ENCODE measurements at places on chromosomes 3 and 15.
A peak's percentile ranks its signal among the peaks of the same experiment; 100 is the strongest.

- no peak for DNase-seq
Measured at GRCh38 chr3:65703026-65703425, 335.7 kb downstream of the MAGI1 start.

- no peak for DNase-seq
Measured at GRCh38 chr3:154060238-154061000, 60.8 kb upstream of the ARHGEF26 start.

GRCh38 chr3:126668450-126669401, 13.8 kb upstream of the TXNRD3 start:
- no peak for DNase-seq

- no peak for DNase-seq
Measured at GRCh38 chr15:48147358-48147757, 26.6 kb downstream of the SLC24A5 start.

DNA sequence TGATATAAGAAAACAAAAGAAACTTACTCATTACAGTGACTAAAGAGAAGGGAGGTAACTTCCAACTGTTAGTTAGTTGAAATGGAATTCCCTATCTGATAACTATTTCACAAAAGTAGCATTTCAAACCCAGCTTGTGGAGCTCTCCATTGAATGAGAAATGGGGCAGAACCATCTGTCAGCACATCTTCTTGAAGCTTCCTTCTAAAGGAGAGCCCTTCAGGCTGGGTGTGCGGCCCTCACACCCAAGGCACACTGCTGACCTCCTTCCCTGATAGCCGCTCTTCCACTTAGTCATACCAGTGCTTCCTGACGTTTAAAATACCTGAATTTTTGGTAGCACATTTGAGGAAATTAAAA, 28.1 kb upstream of the VEPH1 start:
- DNase-seq: no peak

DNA sequence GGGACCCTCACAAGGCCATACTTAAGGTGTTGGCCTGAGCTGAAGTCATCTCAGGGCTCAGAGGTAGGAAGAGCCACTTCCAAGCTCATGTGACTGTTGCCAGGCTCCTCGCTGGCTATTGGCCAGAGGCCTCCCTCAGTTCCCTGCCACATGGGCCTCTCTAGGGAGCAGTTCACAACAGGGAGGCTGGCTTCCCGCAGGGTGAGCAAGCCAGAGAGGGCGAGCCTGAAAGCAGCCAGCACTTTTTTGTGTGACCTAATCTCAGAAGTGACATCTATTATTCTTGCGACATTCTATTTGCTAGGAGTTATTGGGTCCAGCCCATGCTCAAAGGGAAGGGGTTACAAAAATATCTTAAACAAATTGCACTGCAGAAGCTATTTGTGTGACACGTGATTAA, 201.4 kb downstream of the SSR3 start:
- DNase-seq: no peak

GRCh38 chr3:31653464-31653863, 120.7 kb downstream of the STT3B start:
- DNase-seq: no peak

GRCh38 chr3:177401375-177401774, 204.1 kb upstream of the TBL1XR1 start:
- DNase-seq: no peak

- DNase-seq: no peak
Measured at GRCh38 chr15:56459096-56459495, 5.8 kb downstream of the MNS1 start.

DNA sequence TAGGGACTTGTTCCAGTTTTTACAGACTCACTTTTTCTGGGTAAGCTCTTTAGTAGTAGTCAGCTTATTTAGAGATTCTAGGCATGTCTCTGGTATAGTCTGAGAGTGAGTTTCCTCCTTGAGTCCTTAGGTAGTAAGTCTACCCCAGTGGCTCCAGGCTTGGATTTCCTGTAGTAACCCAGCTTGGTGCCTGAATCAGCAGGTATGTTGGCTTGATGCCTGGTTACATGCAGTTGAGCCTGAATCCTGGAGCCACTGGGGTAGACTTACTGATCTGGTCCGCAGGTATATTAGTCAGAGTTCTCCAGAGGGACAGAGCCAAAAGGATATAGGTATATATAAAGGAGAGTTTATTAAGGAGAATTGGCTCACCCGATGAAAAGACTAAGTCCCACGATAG, 85.8 kb upstream of the RBMS3 start:
- no peak for DNase-seq

GRCh38 chr3:105375750-105376511, 9.2 kb downstream of the ALCAM start:
- no peak for DNase-seq

- DNase-seq: no peak
Measured at GRCh38 chr3:134013280-134013679, 16.4 kb downstream of the SLCO2A1 start.

DNA sequence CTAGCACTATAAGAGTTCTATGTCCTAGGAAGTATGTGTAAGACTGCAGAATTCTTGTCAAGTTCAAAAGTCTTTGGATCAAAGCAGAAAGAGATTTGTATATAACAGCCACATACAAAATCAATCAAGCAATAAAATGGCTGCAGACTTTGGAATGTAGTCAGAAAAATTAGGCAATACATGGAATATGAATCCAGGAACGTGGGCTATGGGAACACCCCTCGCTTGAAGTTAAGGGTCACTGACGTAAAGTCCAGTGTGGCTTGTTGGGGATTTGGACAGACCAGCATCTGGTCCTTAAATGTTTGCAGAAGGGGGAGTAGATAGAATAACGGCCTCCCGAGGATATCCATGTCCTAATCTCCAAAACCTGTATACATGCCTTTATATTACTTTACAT, 178.6 kb downstream of the ADAMTS9 start:
- DNase-seq: no peak

DNA sequence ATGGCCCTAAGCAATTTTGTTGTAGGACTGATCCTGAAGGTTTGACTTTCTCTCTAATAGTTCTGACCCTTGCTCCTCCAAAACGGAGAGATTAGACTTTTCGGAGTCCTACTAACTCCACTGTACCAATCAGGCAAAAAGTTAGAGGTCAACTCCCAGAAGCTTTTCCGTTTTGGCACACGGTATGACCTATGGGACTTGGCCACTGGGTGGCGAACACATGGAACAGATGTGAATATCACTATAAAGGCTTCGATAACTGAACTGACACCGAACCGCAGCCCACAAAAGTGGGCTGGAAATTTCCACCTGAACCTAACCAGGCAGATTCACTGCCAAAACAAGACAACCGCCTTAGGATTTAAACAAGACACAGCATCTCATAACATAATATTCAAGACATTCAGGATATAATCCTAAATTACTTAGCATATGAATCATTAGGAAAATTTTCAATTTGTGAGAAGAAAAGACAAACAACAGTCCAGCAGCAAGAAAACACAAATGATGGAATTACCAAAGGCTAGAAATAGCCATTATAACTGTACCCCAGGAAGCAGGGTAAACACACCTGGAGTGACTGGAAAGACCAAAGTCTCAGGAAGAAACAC, 12.2 kb upstream of the TM2D3 start:
- DNase-seq: no peak

- no peak for DNase-seq
Measured at GRCh38 chr3:131543714-131544113, 40.9 kb upstream of the MRPL3 start.

DNA sequence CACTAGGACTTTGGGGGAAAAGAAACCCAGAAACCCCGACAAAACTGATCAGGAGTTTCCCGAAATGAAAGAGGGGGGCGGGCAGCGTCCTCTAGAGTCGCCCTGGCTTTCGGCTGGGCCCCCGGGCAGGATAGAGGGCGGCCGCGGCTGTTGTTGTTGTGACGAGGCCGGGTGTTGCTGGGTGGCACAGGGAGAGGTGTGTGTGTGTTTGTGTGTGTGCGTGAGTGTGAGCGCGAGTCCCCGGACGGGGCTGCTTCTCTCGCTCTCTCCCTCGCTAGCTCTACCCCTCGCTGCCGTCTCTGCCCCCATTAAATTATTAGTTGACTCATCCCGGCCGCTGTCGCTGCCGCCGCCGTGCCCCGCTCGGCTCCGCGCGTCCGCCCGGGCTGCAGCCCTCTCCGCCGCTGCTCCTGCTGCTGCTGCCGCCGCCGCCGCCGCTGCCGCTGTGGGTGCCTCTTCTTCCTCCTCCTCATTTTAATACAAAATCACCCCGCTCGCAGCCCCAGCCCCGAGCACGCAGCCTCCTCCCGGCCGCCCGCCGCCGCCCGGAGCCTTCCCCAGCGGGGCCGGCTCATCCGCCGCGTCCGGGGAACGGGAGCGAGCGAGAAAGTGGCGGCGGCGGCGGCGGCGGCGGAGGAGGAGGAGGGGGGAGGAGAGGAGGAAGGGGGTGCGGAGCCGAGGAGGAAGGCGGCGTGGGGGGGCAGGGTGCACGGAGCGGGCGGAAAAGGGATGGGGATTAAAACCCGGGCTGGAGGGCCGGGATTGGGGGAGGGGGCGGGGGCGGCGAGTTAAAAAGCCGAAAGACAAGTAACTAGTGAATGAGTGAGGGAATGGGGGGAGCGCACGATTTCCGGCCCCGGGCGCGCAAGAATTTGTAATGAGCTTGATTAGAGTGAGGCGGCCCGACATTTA, at the start of gene SATB1:
SATB1 (minus strand) TSS at position 611 of the 912 bp plus-strand sequence. CDS start 4,372 bp downstream, outside the sequence.
- DNase-seq: peak; percentile 31

- no peak for DNase-seq
Measured at GRCh38 chr3:181839916-181840297, 128.2 kb downstream of the SOX2 start.

- DNase-seq: no peak
Measured at GRCh38 chr15:78508272-78508671, 895 bp downstream of the HYKK start.

- DNase-seq: no peak
Measured at GRCh38 chr3:165884518-165884917, 47.3 kb upstream of the BCHE start.

DNA sequence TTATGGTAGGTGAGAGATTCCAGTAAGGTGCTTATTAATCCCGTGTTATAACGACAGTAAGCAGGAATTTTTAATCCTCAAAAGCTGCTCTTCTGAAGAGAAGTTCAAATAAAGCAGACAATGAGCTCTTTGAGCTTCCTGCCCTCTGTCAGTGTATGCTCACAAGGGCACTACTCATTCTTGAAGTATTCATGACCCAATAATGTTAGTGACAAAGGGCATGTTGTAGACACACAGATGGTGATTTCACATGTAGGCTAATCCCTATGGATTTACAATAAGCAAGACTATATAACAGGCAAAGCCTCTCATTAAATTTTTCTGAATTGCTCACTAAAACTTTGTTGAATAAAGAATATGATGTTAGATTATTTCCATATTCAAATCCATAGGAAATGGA, 578.6 kb downstream of the RSL24D1 start:
- no peak for DNase-seq

GRCh38 chr3:106227068-106227467, 358.3 kb upstream of the CBLB start:
- DNase-seq: no peak

- DNase-seq: peak; percentile 67
Measured at GRCh38 chr3:108407886-108408285, 102.5 kb downstream of the MYH15 start.

DNA sequence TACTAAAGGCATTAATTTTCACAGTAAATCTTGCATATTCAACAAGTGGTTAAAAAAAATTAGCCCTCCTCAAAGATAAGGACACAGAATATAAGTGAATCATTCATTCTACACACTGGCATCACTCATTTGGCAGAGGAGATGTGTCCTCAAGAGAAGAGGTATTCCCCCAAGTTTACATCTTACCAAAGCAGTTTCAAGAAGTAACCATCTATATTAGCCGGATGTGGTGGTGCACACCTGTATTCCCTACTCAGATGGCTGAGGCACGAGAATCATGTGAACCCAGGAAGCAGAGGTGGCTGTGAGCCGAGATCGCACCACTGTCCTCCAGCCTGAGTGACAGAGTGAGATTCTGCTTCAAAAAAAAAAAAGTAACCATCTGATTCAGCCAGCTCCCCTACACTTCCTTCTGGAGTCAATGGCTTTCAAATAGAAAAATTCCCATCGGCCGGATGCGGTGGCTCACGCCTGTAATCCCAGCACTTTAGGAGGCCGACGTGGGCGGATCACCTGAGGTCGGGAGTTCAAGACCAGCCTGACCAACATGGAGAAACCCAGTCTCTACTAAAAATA, 15.4 kb downstream of the RAF1 start:
- DNase-seq: no peak

DNA sequence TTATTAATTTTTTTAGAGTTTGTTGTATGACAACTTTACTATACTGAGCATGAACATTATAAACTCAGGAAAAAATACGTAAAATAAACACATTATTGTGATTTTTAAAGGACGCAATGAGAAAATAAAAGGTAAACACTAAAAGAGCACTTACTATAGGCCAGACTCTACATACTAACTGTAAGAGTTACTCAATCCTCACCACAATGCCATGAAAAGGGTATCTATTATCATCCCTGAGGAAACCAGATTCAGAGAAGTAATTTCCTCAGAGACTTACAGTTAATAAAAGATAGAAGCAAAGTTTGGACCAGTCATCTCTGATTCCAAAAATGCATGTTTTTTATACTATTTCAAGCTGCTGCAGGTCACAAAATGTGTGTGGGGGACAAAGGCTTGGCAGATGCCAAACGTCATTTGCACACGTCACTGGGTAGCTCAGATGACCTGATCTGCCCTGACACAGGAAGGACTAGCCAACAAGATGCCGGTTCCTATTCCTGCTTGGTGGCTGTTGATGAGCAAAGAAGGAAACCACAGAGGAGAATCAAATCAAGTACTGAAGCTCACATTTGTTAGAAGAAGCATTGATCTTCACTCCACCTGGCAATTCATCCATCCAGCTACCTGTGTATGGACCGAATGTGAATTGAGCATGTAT, 42.3 kb downstream of the KLHL6 start:
- no peak for DNase-seq

- DNase-seq: no peak
Measured at GRCh38 chr15:63600001-63600615, 2.9 kb downstream of the FBXL22 start.

DNA sequence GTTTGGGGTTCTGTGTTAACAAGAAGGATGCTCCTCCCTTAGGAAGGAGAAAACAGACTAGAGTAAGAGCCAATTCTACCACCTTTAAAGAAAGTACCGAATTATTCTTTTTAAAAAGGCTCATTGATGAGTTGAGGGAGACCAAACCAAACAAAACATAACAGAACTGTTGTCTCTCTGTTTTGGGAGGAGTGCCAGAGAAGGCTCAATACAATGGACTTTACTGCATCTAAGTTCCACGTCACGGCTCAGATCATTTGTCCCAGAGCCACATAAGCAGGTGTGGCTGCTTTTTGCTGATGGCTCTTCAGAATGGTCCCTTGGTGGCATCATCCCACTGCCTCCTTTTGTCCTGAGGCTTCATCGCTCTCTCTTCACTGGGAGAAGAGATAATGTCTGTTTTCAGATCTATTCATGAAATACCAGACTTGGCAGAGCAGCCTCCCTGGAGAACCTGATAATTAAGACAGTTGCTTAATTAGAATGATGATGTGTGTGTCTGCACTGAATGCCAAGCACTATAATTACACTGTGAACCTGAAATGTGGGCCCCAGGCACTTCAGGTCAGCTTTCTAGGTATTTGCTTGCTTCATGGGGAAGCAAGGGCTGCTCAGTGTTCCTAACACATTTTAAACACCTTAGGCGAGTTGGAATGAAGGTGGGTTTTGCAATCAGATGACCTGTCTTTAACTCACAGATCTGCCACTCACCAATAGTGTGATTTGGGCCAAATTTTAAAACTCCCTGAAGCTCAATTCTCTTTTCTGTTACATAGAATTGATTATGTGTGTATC, 335.2 kb upstream of the MCTP2 start:
- peak; percentile 85 for DNase-seq

GRCh38 chr3:115547207-115547606, 76.1 kb upstream of the GAP43 start:
- no peak for DNase-seq
